ENCODE measurements at places on chromosomes 12 and 14.

- no peak for DNase-seq
These were observed 810 bp upstream of the TMBIM4 start for GRCh38 chr12:66170606-66171005.

DNA sequence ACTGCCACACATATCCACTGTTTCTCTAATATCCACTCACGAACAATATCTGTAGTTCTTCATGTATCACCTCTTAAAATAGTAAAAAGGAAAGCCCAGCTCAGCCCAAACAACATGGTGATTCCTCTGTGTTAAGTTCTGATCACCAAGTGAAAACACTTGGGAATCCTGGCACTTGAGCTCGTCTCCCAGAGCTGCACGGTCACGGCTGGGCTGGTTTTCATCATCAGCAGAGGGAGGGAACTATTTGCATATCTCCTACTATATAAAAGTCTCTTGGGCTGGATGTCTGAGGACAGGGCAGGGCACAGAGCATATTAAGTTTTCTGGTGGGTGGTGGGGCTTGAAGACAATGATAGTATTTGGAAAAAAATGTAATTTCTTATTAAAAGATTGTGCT lies 870.6 kb downstream of the TMEM121 start:
- no peak for DNase-seq

GRCh38 chr12:65787056-65787865 lies 37.0 kb upstream of the HMGA2 start:
- no peak for DNase-seq

DNA sequence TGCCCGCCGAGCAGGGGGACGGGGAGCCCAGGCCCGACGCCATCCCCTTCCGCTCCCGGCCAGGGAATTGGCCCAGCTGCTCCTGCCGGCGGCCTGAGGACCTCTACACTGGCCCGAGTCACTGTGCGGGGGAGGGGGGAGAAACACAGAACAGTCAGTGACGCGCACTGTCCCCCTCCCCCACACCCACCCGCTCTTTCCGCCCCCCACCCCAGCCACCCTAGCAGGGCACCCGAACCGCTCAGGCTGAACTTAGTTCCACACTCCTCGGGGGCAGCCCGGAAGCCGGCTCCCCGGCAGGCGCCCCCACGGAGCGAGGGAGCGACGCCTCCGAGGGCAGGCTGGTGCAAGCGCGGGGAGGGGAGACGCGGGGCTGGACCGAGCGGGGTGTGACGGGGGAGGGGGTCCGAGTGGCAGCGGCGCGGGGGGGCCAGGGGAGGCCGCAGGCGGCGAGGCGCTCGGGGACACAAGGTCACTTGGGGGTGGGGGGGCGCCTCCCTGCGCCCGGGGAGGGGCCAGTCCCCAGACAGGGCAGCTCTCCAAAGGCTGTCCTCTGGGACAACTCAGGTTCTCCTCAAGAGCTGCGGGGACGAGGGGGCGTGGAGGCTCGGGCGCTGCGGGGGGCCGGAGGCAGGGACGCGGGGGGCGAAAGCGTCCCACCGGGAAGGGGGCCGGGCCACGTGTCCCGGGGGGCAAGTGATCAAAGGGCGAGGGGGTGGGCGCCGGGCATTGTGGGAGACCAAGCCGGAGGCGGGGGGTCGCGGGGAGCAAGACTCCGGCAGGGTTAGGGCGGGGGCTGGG lies 648 bp downstream of the CHD4 start:
- peak; percentile 82 for DNase-seq

DNA sequence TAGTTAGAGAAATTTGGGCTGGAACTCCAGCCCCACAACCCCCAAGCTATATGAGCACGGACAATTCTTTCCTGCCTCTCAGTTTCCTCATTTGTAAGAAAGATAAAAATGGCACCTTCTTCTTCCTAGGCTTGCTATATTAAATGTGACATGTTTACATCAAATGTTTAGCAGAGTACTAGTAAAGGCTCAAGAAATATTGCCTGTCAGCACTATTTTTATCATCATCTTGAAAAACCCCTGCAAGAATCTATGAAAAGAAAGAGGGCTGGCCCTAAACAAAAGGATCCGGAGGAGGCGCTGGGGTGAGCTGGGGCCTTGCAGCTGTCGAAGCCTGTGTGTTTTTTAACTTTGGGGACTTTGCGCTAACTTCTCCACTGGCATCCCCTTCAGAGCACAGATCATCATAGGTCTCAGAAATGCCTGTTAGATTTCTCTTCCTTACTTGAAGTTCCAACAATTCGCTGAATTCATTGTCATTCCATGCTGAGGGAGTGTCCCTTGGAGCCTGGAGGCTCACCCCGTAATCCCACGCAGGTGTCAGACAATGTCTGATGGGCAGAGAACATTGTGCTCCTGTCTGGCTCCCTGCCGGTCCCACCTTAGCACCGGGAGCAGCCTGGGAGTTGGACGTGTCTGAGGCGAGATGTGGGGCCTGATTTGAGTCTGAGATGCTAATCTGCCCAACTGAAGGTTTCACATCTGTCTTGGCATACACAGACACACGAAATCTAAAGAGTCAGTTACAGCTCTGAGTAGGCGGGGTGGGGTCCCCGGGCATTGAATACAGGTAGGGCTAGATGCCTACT lies 206.8 kb downstream of the NUAK1 start:
- peak; percentile 63 for DNase-seq

DNA sequence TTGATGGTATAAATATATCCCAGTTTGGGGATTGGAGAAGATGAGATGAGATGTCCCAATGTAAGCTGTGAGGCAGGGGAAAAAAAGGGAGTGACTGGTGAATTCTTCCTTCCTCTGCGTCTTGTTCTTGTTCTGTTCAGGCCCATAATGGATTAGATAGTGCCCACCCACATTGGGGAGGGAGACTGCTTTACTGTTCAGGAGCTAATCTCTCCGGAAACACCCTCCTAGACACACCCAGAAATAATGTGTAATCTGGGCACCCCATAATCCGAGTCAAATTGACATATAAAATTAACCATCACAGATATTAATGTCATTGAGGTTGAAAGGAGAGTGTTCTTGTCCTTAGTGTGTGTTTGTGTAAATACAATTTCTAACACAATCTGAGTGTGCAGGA lies 29.3 kb downstream of the ETV6 start:
- DNase-seq = peak; percentile 35

GRCh38 chr12:78612190-78612589 lies 252.4 kb upstream of the SYT1 start:
- no peak for DNase-seq

DNA sequence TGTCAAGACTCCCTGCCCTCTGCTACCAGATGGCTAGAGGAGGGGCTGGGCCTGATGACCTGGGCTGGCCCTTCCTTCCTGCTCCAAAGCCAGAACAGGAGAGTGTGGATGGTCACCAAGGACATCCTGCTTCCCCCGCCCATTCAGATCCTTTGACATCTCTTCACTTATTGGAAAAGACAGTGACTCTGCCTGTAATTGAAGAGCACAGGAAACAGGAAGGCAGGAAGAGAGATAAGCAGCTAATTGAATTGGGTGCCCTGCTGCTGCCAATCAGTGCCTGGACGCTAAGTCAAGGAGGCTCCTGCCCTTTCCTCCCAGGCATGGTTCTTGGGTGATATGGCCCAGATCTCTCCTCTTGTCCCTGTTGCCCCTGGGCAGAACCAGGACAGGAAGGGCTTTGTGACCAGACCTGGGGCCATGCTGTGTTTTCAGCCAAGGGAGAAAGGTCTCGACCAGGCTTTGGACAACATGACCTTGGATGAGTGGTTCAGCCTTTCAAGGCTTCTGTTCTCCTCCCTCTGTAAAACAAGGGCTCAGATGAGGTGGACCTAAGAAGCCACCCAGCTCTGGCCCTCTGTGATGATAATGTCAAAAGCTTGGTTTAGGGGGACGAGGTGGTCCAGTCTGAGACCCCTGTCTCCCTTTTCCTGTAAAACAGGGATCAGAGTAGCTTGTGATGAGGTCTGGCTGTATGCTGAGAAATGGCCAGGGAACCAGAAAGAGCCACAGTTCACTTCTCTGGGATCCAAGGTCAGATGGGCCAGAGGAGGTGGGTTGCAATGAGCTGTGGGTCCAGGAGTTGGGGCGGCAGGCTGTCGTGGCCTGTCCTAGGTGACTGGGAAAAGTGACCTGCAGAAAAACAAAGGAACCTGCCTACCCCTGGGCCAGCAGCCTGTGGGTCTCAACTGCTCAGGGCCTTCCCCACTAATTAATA lies 38.8 kb downstream of the FAM222A start:
- DNase-seq = peak; percentile 69

GRCh38 chr12:3202734-3203446 lies 125.7 kb downstream of the TSPAN9 start:
- DNase-seq = peak; percentile 85

GRCh38 chr12:120858306-120859088 lies 45.7 kb downstream of the SPPL3 start:
- DNase-seq = no peak

DNA sequence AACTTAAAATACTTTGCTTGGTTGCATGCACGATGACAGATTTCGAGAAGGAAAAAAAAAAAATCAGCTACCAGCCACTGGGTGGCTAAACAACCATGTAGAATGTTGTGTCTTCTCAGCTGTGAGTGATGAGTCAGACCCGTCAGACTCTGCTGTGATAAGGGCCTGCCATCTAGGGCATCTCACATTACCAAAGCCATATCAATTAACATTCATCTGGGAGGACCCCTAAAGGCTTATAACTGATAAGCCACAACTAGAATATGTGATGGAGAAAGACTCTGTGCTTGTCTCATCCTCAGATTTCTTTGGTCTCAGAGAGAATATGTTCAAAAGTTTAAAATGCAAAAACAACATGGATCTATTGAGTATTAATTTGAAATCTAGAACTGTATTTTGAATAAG lies 111.5 kb downstream of the PAX9 start:
- peak; percentile 81 for DNase-seq

- DNase-seq = no peak
These were observed 204.5 kb upstream of the G2E3 start for GRCh38 chr14:30354439-30354838.

- peak; percentile 99 for DNase-seq
These were observed 932.3 kb downstream of the DIO2 start for GRCh38 chr14:79278798-79279644.

DNA sequence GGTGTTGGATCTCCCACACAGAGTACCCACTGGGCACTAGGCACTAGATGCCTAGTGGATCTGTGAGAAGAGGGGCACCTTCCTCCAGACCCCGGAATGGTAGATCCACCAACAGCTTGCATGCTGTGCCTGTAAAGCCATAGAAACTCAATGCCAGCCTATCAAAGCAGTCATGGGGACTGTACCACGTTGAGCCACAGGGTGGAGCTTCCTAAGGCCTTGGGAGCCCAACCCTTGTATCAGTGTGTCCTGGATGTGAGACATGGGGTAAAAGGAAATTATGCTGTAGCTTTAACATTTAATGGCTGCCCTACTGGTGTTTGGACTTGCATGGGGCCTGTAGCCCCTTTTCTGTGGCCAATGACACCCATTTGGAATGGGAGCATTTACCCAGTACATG lies 1024.9 kb downstream of the TMEM121 start:
- no peak for DNase-seq

GRCh38 chr14:88210426-88210825 lies 112.6 kb downstream of the KCNK10 start:
- no peak for DNase-seq

DNA sequence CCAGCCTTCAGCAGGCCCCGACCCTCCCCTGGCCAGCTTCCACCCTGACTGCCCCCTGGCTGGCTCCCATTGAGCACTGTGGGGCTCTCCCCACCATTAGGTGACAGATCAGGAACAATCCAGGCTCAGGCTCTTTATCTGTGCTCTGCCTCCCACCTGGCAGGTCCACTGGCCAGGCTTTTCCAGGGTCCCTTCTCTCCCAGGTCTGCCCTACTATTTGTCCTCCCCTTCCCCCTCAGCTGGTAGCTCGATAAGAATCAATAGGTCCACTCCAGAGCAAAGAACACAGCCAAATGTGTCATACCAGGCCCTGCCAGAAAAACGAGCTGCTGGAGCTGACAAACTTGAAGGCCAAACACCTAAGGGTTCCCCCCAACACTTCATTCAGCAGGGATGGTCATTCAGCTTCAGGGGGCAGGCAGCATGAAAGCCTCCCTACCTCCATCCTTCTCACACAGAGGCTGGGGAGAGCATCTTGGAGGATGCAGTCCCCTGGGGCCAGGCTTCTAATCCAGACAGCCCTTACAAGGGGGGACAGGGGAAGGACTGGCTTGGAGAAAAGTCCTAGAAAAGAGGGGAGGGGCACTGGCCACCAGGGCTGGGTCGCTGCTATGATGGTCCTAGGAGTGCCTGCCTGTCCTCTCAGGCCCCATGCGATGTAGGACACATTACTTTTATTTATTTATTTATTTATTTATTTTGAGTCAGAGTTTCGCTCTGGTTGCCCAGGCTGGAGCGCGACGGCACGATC lies 1.9 kb upstream of the KRT18 start:
- peak; percentile 90 for DNase-seq

DNA sequence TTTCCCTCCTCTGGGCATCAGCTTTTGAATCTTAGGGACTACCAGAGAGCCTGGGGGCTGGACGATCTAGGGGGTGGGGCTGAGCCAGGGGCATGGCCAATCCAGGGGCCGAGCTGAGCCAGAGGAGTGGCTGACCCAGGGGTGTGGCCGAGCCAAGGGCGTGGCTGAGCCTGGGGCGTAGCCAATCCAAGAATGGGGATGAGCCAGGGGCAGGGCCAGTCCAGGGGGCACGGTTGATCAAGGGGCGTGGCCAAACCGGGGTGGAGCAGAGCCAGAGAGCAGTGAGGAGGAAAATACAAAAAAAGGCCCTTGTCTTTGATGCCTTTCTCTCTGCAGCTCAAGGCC lies 219.3 kb upstream of the NOS1 start:
- DNase-seq = peak; percentile 91

DNA sequence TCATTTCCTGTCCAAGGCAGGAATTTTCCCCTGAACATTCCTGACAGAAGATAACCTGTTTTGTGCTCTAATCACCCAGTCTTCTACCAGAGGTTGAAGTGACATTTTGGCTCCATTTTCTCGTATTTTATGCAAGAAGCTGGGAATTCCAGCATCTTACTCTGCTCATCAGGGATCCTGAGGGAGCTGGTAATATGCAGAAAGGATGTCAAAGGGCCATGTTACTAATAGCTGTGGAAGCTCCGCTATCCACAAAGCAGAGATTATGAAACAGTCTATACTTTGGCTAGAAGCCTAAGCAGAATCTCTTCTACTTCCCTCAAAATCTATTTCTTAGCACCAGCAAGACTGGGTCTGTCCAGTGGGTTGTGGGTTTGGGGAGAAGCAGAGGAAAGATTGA lies 613.0 kb downstream of the DIO2 start:
- no peak for DNase-seq

- DNase-seq = no peak
These were observed 21.2 kb downstream of the SLC35E3 start for GRCh38 chr12:68767191-68767590.

GRCh38 chr14:49702725-49703124 lies 9.8 kb downstream of the KLHDC1 start:
- no peak for DNase-seq

DNA sequence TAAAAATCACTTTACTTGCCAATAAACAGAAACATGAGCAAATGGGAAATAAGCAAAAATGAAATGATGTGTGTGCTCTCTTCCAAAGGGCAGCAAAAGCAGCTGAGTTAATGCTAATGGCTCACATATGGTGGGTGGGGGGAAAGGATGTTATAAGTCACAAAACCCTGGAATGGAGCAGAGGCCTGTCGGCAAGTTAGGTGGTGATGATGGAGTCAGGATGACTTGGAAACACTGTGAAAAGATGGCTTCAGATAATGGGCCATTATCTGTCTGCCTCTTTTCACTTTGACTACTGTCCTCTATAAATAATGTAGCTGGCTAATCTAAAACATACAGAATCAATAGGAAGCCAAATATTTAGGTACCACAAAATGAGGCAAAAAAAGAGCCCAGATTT lies 228.7 kb downstream of the APAF1 start:
- no peak for DNase-seq

Data from islet precursor cell (in vitro differentiated cells).